Heart left ventricle (tissue), 16 donors: ENCODE measurements at places on chromosomes 2 and 18. TPM values are rescaled to one million over a fixed set of nuclear protein-coding genes. Genes with fewer than 3 reads are reported as not detected.

GRCh38 chr18:11859282-11859830 lies 8.1 kb downstream of the CHMP1B start:
- no peak for DNase-seq

- DNase-seq: no peak
Observed at GRCh38 chr2:66507673-66508201, 72.8 kb downstream of the MEIS1 start.

DNA sequence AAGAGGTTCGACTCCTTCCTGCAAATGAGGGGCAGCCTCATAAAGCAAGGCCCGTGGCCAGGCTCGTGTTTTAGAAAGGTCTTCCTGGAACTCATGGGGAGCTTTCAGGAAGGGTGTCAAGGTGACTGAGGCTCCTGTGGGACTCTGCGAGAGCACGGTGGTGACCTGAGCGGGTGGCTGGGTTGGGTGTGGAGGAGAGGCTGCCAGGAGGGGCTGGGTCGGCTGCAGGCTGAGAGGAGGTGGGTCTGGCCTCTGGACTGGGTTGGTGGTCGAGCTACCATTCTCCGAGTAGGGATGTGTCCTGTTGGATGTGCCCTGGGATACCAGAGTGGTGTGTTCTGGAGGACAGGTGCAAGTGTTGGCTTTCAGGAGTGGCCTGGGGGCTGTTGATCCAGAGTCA lies 86.4 kb downstream of the DGKD start:
- no peak for DNase-seq

- no peak for DNase-seq
Observed at GRCh38 chr2:160940271-160940670, 220.0 kb upstream of the TANK start.

The TTN gene
- 4,414 TPM for total RNA-seq

DNA sequence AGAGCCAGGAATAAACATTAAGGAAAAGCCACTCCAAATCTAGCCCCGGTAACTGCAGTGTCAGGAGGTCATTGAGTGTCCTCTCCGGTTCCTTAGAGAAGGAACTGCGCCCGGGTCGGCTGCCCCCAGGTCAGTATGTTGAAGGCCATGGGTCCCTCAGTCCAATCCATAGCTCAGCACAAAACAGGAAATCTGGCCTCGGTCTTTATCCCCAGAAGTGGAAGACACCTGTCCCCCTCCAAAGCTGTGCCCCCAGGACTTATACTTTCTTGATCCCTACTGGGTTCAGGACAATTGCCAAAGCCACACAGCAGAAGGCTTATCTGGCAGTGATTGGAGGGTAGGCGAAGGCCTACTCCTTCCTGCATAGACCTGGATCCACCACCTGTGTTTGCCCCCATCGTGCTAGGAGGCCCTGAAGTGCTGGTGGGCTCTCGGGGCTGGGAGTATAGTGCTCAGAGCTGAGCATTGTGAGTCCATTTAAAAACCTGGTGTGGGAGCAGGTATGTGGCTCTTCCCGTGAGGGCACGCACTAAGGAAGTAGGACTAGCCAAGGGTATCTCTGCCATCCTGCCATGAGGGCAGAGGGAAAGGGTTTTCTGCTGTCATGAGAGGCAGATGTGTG lies 178.6 kb downstream of the SEPTIN10 start:
- DNase-seq: no peak

- DNase-seq: no peak
Observed at GRCh38 chr2:118903551-118904479, 38.2 kb upstream of the MARCO start.

GRCh38 chr2:214076527-214076926 lies 334.3 kb upstream of the VWC2L start:
- DNase-seq: no peak

DNA sequence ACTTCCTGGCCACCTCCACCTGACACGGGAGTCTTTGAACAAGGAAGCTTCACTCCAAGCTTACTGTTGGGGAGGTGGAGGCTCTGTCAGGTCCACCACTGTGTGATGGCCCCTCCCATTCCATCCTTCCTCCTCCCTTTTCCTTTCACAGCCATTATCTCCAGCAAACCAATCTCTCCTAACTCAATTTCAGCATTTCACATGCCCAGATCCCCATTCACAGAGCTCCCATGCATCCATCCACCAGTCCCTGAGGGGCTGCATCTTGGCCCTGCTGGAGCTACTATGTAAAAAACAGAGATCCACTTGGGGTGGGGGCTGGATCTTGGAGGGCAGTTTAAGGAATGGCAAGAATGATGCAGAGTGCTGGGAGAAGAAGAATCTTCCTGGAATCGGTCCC lies 129.0 kb upstream of the COPS8 start:
- no peak for DNase-seq

The UGT1A10 gene
- not detected for total RNA-seq

DNA sequence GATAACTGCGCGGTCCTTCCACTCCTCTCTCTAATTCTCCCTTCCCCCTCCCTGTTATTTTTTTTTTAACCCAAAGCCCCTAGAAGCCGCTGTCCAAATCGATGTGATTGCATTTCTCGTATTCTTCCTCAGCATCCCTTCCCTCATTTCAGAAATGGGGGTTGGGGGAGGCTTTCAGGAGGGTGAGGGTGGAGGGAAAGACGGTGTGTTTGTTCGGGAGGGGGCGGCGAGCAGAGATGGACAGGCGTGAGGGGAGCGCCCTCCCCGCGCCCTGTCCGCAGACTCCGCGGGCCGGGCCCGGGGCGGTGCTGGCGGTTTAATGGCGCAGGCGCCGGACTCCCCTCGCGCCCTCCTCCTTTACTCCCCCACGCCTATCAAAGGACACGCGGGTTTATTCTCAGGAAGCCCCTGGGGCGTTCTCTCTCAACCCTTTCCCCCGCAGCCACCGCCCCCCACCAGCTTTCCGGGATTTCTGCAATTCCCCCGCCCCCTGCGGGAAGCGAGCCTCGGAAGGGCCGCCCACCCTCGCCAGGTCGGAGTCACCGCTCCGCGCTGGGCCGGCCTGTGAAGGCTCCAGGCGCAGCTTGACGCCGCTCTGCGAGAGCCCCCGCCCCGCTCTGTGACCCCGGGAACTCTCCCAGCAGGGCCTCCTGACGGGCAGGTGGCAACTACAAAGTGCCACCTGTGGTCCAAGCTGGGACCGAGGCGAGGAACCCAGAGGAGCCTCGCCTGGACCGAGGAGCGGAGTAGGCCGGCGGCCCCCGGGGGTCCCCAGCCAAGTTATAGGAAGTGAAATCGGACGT lies 981 bp downstream of the ST8SIA3 start:
- no peak for DNase-seq

GRCh38 chr18:24993628-24994027 lies 358.3 kb downstream of the ZNF521 start:
- DNase-seq: no peak

DNA sequence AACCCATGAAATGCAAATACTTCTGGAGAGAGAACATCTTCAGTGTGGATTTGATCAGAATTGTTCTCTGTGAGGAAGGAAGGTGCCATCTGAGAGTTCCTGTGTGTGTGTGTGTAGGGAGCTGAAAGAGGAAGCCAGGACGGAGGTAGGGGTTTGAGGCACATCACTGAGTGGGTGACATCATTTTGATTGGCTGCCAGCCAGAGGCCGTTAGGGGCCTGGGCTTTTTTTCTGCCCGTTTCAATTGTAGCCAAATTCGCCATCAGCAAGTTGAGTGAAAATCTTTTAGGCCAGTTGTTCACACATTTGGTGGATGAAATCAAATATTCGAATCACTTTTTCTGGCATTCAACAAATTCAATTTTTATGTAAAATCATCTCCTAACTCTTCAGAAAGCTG lies 48.9 kb downstream of the TSN start:
- DNase-seq: no peak

DNA sequence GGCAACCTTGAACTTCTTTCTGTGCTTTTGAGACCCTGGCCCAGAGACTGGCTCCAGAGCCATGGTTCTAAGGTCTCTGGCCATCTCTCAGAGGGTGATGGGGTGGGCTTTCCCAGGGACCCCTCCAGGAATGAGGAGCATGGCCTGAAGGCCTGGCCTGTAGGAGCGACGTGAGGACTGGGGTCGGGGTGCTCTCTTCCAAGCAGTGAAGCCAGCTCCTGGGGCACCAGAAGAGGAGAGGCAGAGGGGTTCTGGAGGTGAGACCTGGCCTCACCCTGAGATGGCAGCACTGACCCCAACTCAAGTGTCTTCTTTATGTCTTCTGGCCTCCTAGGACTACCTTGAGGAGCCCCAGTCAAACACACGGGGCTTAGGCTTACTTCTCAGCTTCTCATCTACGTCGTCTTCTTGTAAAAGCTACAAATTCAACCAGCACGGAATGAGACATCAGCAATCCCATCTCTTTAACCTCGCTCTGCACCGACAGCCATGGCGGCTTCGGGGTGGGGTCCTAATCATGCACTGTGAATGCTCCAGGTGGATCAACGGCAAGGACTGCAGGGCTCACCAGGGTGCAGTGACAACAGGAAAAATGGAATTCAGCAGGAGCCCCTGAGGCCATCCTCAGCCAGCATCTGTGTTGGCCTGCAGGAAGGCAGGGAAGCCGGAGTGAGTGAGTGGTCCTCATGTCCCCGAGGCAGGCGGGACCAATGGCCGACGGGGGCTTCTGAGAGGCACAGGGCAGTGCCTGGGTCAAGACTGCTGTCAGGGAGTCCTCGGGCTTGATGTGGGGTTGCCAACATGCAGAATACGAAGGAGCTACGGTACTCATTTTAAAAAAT lies 214.1 kb downstream of the HDAC4 start:
- no peak for DNase-seq

DNA sequence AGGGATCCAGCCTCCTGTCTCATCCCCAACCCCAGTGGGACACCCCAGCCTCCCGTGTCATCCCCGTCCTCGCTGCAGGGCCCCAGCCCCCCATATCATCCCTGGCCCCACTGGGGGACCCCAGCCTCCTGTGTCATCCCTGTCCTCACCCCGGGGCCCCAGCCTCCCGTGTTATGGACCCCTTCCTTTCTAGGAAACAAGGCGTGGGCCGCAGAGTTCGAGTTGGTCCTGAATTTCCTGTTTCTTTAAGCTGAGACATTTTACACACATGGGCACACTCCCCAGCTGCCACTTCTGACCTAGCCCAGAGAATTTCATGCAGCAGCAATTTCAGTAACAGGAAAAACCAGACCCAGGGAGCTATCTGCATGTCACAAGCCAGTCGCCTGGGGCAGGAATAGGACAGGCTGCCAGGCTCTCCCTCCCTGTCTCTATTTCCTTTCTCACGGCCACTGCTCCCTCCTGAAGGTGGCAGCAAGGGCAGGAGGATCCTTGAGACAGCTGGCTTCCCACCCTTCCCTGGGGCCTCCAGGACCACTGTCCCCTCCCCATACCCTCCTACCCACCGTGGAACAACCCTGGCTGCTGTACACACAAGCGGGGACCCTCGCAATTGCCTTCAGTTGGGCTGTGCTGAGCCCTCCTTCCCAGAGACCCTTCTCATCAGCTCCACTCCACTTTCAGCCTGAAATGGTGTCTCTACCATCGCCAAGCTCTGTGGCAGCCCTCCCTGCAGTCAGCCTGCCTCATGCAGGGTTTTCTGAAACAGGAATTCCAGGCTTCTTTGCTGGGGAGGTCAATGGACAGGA lies 141.9 kb upstream of the ID2 start:
- DNase-seq: no peak

The LDLRAD4 gene
- total RNA-seq: 25.2 TPM

GRCh38 chr2:9712263-9712662 lies 81.5 kb upstream of the YWHAQ start:
- DNase-seq: no peak

- DNase-seq: no peak
Observed at GRCh38 chr2:227805578-227805977, 8.1 kb upstream of the CCL20 start.

The ALMS1 gene
- 7.1 TPM for total RNA-seq

- DNase-seq: no peak
Observed at GRCh38 chr18:48293954-48294898, 115.0 kb downstream of the ZBTB7C start.

The KLHL29 gene
- 1.6 TPM for total RNA-seq

- no peak for DNase-seq
Observed at GRCh38 chr18:54148151-54148550, 76.3 kb downstream of the MBD2 start.
